Activated naive CD4-positive, alpha-beta T cell (primary cell): ENCODE measurements at places on chromosomes 6 and 20.

GRCh38 chr20:50930139-50930975, 880 bp downstream of the ADNP start:
- peak; percentile 22 for DNase-seq

- no peak for DNase-seq
Observed at GRCh38 chr20:47217482-47218446, 138.7 kb downstream of the ZMYND8 start.

DNA sequence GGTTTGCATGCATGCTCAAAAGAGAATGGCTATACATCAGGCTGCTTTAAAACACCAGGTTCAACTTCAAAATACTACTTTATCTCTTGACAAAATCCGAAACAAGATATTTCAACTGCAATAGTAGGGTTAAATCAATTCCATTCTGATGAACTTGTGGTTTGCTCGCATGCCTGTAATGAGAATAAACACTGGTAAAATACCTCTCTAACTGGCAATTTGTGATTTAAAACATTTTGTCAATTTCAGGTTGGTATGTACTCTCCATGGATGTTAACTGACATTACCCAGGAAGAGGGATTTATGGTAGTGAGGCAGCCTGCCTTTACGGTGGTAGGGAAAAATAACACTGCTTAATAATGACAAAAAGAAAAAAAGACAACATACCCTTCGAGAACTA, 74.4 kb downstream of the MBOAT1 start:
- no peak for DNase-seq

DNA sequence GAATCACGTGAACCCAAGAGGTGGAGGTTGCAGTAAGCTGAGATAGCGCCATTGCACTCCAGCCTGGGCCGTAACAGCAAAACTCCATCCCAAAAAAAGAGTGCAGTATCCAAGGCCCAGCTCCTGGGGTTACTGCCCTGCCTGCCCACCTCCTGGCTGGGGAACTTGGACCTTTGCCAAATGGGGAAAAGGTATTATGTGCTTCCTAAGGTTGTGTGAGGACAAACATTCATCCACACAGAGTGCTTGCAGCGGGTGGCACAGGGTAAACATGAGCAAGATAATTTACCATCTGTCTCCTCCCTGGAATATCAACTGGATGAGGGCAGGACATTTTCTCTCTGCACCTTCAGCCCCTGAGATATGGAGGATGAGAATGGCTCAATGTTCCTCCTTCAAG, 94.9 kb upstream of the POPDC3 start:
- no peak for DNase-seq

DNA sequence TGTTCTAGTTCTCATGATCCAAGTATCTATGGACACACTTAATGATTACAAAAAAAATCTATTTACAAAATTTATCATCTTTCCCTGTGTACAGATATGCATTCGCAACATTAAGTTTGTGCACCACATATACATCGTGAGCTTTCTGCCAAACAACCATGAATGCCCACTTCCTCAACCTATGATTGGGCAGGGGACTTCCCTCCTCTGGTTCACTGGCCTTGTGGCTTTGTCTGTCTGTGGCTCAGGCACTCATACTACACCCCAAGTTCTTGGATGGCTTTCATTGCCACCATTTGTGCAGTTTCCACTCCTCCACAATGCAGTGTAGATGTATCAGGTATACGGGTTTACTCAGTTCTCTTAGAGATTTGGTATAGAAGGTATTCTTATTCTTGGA, 74.9 kb downstream of the HS3ST5 start:
- DNase-seq, result no peak

DNA sequence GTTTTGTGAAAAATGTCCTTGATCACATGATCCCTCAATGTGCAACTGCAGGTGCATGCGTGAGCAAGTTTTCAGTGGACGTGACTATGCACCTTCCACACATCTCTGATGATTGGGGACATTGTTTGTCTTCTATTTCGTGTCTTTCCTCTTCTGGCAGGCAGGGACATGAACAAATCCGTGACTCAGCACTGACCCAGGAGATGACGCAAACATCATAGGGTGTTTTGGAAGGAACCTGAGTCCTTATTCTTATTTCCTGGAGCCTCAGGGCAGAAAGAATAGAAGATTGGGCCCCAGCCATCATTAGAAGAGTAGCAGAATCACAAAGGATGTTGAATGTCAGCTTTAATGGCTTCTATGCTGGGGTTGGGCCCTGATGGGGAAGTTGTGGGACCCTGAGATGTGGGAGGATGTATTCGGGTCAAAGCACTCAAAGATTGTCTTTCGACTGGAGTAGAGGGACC, 11.9 kb upstream of the SIRPD start:
- DNase-seq, result no peak

DNA sequence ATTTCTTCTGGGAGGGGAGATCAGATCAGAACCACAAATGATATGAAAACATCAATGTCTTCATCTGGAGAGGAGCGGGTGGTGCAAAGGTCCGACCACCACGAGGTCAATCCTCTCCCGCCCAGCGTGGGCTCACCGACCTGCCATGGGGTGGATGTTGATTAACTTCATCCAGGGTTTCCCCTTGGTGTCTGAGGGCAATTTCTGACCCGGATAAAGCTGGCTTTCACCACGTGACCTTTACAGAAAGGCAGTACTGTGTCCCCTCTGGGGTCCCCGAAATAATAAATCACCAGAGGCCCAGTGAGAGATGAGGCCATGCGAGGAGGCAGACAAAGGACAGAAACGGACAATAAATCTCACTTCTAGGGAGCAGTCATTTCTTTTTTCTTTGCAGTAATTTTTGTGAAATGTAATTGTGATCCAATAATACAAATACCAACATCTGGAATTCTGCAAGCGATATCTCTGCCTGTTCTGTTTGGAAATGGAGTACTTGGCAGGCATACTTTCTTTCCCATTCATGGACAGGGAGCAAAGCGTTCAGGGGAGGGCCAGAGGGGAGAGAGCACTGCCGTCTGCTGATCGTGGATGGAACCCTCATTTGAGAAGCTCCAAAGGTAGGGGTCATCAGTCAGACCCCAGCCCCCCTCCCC, 55.1 kb upstream of the APCDD1L start:
- no peak for DNase-seq

DNA sequence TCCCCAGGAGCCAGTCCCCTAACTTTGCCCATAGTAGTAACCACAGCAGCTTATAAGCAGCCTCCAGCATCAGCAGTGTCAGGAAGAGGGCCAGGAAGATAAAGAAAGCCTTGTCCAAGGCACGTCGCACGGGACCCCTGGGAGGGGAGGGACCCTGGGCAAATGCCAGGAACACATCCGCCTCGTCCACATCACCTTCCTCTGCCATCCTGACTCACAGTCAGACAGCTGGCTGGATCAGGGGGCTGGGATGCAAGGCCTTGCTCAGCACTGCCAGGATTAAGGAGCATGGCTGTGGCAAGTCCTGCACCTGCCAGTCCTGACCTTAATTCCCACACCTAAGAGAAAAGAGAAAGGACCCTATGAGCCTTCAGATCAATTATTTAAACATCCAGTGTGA, 11.5 kb upstream of the ZBTB22 start:
- no peak for DNase-seq

DNA sequence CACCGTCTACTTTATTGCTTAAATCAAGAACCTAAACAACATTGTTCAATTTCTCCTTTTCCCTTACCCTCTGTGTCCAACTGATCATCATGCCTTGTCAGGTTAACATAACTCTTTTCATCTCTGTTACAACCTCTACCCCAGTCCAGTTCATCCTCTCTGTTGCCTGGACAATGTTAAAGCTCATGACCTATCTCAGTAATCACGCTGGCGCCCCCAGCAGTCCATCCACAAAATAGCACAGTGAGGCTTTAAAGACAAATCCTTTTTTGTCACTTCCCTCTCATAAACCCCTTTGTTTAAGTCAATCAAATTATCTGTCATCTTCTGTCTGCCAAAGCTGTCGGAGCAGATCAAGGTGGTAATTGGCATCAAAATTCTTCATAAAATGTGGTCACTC, 140.1 kb downstream of the QKI start:
- peak; percentile 20 for DNase-seq

GRCh38 chr20:38136421-38137245, 28.4 kb downstream of the TGM2 start:
- DNase-seq, result no peak

- DNase-seq, result no peak
Observed at GRCh38 chr6:39646751-39647420, 78.3 kb downstream of the KIF6 start.

GRCh38 chr6:151412909-151413308, 21.6 kb upstream of the ZBTB2 start:
- no peak for DNase-seq

- DNase-seq, result no peak
Observed at GRCh38 chr6:15754035-15754705, 91.3 kb upstream of the DTNBP1 start.

- no peak for DNase-seq
Observed at GRCh38 chr6:148866657-148867268, 119.9 kb downstream of the UST start.

DNA sequence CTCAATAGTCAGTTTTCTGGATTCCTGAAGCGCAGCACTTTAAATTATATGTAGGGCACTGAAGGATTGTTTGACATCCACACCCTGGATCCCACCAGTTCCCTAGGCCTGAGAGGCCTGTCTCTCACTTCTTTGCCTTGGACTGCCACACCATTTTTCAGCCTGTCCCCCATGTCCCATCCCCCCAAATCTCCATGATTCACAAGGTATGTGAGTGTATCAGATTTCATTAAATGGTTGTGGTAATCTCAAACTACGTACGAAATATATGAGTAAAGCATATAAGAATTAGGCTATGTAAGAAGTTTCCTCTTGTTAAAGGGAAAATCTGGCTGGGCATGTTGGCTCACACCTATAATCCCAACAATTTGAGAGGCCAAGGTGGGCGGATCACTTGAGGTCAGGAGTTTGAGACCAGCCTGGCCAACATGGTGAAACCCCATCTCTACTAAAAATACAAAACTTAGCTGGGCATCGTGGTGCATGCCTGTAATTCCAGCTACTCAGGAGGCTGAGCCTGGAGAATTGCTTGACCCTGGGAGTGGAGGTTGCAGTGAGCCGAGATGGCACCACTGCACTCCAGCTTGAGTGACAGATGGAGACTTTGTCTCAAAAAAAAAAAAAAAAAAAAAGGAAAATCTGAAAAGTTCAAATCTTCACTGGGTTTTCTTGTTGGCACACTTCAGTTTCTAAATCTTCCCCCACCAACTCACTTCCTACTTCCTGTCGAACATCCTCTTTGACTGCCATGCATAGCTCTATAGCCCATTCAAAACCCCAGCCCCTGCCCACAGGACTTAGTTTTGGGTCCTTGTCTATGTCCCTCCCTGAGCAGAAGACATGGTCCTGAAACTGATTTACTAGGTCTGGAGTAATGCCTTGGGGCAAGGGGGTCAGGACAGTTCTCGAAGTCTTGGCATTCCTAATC, 97.3 kb upstream of the SHLD1 start:
- DNase-seq, result no peak

GRCh38 chr6:14335071-14335470, 217.5 kb downstream of the CD83 start:
- no peak for DNase-seq

GRCh38 chr20:4875578-4876067, 125.7 kb downstream of the SLC23A2 start:
- DNase-seq, result no peak

- DNase-seq, result no peak
Observed at GRCh38 chr6:37860226-37860839, 40.8 kb downstream of the ZFAND3 start.

- no peak for DNase-seq
Observed at GRCh38 chr6:45388328-45388727, 10.6 kb upstream of the SUPT3H start.

GRCh38 chr6:169887529-169888140, 136.2 kb downstream of the ERMARD start:
- no peak for DNase-seq

DNA sequence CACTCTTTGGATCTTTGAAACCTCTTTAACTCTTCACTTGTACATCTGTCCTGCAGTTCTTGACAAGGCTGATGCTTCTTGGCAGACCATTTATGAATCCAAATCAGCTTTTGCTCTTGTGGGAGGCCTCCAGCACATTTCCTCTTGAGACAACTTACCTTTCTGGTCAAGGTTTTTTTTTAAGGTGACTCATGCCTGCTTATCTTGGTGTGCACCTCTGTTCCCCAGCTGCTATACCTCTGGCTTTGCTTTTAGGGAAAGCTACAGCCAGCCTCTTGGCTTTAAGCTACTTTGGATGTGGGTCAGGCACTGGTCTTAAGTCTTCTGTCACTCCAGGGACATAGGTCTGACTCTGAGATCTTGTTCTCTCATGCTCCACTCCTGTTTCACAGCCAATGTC, 106.5 kb downstream of the PHF3 start:
- no peak for DNase-seq

- no peak for DNase-seq
Observed at GRCh38 chr6:305371-306206, 13.3 kb downstream of the DUSP22 start.

GRCh38 chr6:107360476-107360875, 98.9 kb downstream of the PDSS2 start:
- DNase-seq, result no peak

- no peak for DNase-seq
Observed at GRCh38 chr6:44258325-44258863, 1.1 kb upstream of the SLC35B2 start.

DNA sequence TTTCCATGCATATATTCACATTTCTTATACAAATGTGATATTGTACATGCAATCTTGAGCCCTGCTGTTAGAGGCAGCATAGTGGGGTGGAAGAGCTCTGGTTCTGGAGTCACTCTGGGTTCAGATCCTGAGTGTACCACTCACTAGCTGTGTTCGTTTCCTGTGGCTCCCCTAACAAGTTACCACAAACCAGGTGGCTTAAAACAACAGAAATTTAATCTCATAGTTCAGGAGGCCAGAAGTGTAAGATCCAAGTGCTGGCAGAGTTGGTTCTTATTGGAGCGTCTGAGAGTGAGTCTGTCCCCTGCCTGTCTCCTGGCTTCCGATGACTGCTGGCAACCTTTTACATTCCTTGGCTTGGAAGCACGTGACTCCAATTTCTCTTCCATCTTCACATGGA, 115.6 kb downstream of the MAP3K7 start:
- no peak for DNase-seq

DNA sequence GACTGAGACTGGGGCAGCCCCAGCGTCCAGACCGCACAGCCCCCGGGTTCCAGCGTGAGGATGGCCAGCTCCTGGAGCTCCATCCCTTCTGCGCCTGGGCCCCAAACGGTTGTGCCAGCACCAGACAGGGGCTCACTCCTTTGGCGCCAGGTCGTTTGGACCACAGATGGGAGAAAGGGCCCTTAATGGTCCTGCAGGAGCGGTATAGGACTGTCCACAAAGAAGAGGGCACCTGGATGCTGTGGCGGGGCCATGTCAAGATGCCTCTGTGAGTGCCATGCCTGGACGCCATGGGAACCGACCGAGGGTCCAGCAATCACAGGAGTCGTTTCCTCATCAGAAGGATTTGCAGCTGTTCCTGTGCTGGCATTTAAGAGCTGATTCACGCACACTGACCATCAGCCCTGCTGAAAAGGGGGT, 82.7 kb downstream of the DLL1 start:
- DNase-seq, result no peak

- DNase-seq, result no peak
Observed at GRCh38 chr6:160919723-160920440, 71.7 kb upstream of the MAP3K4 start.

GRCh38 chr6:116286773-116287358, 7.1 kb upstream of the TSPYL1 start:
- DNase-seq, result no peak
